ENCODE measurements at places on chromosomes 5 and 9.

GRCh38 chr5:38642189-38642911 is 85.9 kb upstream of the LIFR start:
- no peak for DNase-seq

- DNase-seq: no peak
These were observed 785.5 kb upstream of the DMAC1 start for GRCh38 chr9:8585036-8585435.

DNA sequence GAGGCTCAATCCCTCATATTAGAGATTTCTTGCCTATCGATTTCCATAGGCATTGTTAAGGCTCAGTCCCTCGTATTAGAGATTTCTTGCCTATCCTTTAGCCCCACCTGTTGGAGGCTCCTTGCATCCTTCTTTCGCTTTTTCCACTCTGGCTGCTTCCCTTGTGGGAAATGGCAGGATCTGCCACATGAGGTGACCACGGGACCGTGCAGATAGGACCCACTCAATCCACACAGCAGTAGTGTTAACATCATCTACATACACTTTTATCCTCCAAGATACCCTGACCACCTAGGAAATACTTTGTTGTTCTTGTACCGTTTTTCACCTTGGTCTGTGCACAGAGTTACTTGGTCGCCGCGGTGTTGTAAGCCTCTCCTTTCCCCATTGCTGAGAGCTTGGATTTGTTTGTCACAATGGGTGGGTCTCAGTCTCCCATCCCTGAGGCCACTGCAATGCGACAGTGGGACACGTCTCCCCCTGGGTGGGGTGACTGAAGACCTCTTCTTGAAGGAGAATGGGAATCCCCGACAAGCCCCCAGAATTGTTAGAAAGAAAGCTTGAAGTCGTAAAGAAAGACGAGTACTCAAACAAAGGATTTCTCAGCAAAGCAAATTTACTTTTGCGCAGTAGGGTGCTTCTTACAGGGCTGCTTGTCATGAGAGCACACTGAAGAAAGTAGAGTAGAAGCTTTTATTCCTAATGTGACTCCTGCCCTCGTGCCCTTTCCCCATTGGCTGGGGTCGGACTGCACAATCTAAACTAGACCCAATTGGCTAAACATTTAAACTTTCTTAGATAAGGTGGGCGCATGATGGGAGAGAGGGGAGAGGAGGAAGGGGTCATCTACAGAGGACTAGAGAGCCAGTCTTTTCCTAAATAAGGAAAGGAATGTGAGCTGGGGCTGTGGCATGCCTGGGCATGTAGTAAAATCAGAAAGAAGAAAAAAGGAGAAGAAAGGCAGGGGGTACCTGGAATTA is 19.8 kb downstream of the IFT74 start:
- DNase-seq: no peak

- DNase-seq: no peak
These were observed 51.7 kb upstream of the CCDC112 start for GRCh38 chr5:115348175-115348574.

- no peak for DNase-seq
These were observed 348.3 kb upstream of the TUSC1 start for GRCh38 chr9:26026423-26027100.

DNA sequence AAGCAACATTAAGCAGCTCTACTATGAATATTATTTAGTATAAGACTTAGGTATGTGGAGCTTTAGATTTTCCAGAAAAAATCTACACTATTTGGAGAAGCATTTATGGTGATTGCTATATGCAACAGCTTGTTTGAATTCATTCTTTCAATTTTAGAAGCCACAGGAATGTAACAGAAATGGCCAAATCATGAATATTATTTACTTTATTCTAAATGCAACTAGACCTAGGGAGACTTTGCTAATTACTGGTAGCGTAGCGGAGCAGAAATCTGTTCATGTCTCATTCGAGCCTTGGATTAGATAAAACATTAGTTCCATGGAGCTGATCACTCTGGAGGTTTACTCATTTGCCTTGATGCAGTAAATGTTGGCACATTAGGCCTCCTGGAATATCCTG is 290.2 kb downstream of the ZNF608 start:
- no peak for DNase-seq

DNA sequence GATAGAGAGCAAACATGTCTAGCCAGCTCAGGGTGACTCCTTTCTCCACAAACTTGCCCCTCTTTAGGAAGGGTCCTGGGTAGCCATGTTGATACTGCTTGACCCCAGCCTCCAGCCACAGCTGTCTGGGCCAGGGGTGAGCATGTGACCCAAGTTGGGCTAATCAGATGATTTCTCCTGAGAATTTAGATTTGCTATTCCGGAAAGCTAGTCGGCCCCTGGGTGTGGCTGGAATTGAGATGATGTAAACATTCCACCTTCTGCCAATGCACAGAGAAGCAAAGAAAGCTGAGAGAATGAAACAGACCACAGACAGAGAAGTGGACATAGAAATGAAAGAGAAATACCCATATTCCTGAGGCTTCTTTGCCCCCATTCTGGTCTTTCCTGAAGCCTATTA is 17.8 kb upstream of the B4GALT1 start:
- DNase-seq: no peak

DNA sequence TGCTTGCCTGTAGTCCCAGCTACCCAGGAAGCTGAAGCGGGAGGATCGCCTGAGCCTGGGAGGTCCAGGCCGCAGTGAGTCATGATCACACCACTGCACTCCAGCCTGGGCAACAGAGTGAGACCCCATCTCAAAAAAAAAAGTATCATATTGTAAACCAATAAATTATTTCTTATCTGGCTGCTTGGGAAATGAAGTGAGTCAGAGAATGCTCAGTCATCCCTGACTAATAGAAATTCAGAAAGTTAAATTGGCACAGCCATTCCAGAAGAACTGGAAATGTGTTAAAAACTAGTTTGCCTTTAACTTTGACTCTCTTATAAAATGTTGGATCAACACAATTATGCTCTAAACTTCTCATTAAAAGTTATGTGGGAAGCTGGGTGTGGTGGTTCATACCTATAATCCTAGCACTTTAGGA is 9.8 kb upstream of the GNE start:
- no peak for DNase-seq

GRCh38 chr5:143403593-143404415 is at the start of gene NR3C1:
TSS of gene NR3C1 (minus strand) at chr5:143403686. CDS start at chr5:143400839, 2,847 bp downstream.
- peak; percentile 88 for DNase-seq

GRCh38 chr5:35810601-35811000 is 46.1 kb upstream of the IL7R start:
- DNase-seq: no peak

GRCh38 chr9:109627042-109627441 is 128.9 kb upstream of the PTPN3 start:
- no peak for DNase-seq

DNA sequence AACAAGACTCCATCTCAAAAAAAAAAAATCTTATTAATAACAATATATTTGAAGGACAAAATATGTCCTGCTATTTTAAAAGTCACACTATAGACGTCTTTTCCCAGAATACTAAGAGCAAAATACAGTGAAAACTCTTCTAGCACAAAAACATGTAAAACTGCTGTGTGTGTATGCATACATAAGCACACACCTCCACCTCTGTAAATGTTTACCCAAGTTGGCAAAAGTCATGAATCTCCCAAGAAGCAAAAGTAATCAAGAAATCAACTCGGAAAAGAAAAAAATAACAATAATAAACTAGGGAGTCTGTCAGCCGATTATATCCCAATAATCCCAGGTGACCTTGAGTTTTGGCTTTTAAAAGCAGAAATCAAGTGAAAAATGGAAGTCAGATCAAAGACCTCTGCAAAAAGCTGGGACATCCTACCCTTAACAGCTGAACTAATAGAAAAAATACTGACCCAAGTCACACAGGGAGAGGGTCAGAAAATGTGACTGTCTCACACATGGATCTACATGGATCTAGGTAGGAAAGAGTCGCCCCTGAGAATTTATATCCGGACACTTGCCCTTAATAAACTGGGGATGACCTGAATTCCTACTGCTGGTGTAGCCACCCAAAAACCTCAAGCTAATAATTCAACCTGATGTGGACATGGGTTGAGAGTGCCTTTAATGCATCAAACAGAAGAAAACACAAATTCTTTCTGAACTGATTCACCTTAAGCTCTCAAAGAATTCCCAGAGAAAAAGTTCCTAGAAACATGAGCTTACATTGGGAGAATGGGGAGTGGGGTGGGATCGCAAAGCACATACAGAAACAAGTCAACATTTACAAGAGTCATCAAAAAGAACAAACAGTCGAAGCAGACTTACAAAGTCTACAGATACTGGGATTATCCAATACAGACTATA is 29.9 kb downstream of the LPAR1 start:
- DNase-seq: no peak

GRCh38 chr9:137974746-137975526 is 97.4 kb downstream of the CACNA1B start:
- no peak for DNase-seq

GRCh38 chr5:102271759-102272158 is 24.3 kb downstream of the SLCO4C1 start:
- DNase-seq: no peak

GRCh38 chr5:144391044-144391443 is 220.4 kb downstream of the KCTD16 start:
- DNase-seq: no peak

- DNase-seq: no peak
These were observed 2.8 kb upstream of the NOL6 start for GRCh38 chr9:33476503-33476902.

DNA sequence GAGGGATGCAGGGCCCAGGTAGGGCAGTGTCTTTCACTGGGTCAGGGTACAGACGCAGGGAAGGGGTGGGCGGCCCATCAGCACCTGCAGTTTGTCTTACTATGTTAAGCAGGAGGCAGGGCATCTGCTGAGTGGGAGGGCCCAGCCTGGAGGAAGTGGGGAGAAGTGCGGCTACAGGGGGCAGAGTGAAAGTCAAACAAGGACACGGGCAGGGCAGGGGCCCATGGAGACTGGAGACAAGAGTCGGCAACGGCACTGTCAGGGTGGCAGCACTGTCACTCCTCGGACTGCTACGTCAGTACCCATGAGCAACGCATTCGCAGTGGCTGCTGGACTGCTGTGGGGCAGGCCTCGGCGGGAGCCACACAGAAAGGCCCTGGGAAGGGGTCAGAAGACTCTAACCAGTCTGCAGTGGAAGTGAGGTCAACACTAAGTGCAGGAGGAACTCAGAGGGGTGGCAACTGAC is 19.7 kb downstream of the CAMSAP1 start:
- DNase-seq: peak; percentile 72

GRCh38 chr5:32504989-32505596 is 60.6 kb upstream of the ZFR start:
- no peak for DNase-seq

- no peak for DNase-seq
These were observed 48.2 kb downstream of the CDK5RAP2 start for GRCh38 chr9:120531683-120532300.

DNA sequence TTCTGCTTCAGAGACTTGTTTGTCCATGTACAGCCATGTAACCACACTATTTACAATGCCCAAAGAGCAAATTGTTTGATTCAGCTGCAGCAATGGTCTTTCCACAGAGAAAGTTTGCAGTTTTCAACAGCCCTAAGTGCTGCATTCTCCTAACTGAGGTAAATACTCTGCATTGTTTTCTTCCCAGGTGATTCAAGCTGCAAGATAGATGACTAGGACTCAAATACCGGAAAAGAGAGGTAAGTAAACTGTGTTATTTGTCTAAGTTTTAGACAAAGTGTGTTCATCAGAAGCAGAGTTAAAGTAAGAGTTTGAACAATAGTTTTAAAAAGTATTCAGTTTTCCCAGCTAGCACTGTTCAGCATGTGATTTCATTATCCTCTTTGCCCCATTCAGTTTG is 1046.7 kb upstream of the C9orf72 start:
- DNase-seq: no peak

DNA sequence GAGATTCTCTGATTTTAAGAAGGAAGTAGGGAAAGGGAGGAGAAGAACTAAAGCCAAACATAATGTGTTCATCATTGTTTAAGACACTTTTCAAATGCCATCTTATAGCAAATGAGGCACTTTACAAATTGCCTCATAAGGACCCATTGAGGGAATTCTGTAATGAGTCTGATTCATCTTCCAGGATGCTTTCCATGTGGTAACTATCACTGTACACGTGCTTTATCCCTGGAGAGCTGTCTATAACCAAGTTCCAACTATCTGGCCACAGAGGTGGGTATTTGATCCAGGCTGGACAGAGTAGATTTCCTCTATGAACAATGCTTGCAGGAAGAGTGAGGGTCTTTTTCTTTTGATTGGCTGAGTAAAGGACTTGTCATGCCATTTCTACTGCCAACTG is 183.5 kb upstream of the NFIB start:
- no peak for DNase-seq

GRCh38 chr5:57492632-57493031 is 10.0 kb upstream of the ACTBL2 start:
- no peak for DNase-seq

DNA sequence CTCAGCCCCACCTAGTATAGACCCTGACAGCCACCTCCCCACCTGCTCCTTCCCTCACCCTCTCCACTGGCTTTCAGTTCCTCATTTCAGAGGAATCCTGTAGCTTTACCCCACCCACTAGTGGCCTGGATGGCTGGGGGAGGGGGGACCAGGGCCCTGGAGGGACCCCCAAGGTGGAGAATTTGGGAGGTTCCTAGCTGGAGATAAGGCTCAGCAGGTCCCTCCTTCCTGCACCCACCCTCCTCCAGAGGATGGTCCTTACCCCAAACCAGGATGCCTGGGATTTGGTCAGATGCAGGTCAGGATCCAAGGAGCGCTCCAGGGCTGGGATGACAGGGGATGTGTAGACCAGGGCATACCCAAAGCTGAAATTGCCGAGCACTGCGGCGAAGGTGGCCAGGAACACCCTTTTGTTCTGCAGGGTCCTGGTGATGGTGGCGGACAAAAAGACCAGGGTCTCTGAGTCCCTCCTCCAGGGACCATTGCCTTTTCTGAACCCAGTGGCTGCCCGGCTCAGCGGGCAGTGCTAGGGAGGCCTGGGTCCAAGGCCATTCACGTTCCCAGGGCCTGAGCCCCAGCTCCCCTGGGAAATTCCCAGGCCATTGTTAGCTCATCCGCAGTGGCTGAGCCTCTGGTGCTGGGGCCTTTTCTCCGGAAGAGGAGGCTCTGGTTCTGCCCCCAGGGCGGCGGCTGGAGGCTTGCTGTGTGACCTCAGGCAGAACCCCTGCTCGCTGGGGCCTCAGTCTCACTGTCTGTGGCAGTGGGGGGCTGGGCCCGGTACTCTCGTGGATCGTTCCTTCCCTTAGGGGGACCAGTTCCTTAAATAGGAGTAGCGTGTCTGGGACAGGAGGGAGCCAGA is 678 bp downstream of the SLC2A6 start:
- DNase-seq: peak; percentile 19

- no peak for DNase-seq
These were observed 134.5 kb upstream of the SMIM23 start for GRCh38 chr5:171651102-171651501.

GRCh38 chr9:22158927-22159346 is 149.8 kb upstream of the CDKN2B start:
- no peak for DNase-seq

DNA sequence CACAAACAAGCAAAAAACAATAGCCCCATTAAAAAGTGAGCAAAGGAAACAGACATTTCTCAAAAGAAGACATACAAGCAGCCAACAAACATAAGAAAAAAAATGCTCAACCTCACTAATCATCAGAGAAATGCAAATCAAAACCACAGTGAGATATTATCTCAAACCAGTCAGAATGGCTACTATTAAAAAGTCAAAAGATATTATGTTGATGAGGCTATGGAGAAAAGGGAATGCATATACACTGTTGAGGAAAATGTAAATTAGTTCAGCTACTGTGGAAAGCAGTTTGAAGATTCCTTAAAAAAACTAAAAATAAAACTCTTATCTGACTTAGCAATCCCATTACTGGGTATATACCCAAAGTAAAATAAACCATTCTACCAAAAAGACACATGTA is 28.7 kb upstream of the BARX1 start:
- no peak for DNase-seq

GRCh38 chr5:150108711-150109514 is 22.6 kb upstream of the CSF1R start:
- DNase-seq: no peak
